ENCODE measurements at places on chromosomes 2 and 18.

- DNase-seq, result no peak
These were observed 53.0 kb upstream of the LRP2 start for GRCh38 chr2:169415233-169415748.

GRCh38 chr2:134136731-134137130 is 117.1 kb upstream of the MGAT5 start:
- no peak for DNase-seq

DNA sequence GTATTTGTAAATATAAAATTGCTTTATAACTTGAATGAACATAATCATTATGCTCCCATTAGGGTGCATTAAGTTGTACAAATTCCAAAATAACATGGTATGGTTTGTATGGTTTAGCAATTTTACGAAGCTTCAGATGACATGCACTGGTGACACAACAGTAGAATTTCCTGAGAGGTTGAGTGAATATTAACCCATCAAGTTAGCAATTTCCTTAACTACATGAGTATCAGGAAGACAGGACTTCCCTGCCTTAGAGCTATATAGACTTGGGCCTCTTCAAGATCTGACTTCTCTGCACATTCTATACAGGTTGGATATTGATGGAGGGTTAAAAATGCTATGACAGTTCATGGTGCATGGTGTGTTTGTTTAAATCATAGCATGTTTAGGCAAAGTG is 60.2 kb downstream of the ZC3H6 start:
- no peak for DNase-seq

DNA sequence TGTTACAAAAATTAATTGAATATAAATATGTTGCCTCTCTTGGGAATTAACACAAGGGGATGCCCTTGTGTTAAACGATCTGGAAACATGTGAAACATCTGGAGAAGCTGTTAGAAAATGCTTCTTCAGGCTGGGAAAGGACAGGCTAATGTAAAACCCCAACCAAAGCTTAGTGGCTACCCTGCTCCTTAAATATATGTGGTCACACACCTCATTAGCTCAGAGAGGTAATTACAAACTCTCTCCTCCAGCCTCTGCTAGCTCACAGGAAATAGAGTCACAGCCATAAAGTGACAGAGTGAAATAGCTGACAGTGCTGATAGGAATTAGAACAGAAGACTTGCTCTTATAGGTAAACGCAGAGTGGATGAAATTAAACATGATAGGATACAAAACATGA is 155.9 kb downstream of the RAB3GAP1 start:
- DNase-seq, result no peak

DNA sequence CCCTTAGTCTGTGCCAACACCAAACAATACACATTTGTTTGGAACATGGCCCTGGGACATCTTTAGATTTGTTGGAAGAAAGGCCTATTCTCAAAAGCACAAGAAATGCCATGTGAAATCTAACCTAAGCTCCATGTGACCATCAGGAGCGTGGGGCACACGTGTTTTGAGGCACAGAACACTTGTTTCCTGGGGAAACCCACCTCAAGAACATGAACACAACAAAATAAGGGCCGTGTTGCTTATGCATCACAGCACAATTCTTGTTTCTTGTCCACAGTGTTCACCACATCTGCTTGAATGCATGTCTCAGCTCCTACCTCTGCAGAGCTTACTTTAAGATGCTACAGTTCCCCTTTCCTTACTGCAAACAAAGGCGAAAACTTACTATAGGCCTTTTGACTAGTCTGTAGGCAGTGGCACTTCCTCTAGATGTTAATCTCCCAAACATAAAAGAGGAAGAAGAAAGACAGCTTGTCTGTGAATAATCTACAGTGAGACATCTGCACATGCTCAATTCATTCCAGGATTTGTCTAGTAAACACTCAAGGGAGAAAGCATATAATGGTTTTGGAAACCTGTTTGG is 165.0 kb downstream of the ANKRD44 start:
- DNase-seq, result no peak

GRCh38 chr18:44681076-44681970 is 635 bp downstream of the SETBP1 start:
- DNase-seq, result no peak
